ENCODE measurements at places on chromosomes 13 and 19.

DNA sequence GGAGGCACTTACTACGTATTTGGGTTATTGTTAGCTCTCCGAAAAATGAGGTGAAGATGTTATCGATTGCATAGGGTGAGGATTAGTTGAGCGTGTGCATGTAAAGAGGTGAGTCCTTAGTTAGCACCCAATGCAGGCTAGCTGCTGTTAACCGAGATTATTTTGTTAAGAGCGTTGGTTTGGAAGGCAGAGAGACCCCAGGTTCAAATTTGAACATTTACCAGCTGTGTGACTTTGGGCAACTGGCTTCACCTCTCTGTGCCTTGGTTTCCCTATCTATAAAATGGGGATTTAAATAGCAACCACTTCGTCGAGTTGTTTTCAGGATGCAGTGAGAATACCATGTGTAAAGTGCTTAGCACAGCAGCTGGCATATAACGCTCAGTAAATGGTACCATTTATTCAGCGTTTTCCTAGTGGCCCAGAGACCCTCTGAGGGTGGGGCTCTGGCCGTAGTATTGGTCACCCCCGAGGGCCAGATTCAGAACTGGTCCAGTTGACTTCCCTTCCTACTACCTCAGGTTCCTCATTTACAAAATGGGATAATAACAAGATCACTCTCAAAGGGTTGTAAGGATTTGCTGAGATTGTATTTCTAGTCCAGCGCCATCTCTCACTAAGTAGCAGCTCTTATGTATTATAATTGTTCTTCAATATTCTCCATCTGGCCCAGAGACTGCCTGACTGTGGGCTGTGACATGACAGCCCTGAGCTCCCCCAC lies 887 bp downstream of the SIPA1L3 start:
- DNase-seq, result peak; percentile 12

GRCh38 chr19:41853344-41853743 lies 6.7 kb upstream of the RPS19 start:
- DNase-seq, result no peak

DNA sequence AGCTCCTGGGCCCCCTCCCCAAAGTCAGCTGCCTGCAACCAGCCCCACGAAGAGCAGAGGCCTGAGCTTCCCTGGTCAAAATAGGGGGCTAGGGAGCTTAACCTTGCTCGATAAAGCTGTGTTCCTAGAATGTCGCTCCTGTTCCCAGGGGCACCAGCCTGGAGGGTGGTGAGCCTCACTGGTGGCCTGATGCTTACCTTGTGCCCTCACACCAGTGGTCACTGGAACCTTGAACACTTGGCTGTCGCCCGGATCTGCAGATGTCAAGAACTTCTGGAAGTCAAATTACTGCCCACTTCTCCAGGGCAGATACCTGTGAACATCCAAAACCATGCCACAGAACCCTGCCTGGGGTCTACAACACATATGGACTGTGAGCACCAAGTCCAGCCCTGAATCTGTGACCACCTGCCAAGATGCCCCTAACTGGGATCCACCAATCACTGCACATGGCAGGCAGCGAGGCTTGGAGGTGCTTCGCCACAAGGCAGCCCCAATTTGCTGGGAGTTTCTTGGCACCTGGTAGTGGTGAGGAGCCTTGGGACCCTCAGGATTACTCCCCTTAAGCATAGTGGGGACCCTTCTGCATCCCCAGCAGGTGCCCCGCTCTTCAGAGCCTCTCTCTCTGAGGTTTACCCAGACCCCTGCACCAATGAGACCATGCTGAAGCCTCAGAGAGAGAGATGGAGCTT lies 4.7 kb upstream of the CEACAM5 start:
- no peak for DNase-seq

- peak; percentile 72 for DNase-seq
Measured at GRCh38 chr19:8459520-8460270, 14.9 kb downstream of the HNRNPM start.

DNA sequence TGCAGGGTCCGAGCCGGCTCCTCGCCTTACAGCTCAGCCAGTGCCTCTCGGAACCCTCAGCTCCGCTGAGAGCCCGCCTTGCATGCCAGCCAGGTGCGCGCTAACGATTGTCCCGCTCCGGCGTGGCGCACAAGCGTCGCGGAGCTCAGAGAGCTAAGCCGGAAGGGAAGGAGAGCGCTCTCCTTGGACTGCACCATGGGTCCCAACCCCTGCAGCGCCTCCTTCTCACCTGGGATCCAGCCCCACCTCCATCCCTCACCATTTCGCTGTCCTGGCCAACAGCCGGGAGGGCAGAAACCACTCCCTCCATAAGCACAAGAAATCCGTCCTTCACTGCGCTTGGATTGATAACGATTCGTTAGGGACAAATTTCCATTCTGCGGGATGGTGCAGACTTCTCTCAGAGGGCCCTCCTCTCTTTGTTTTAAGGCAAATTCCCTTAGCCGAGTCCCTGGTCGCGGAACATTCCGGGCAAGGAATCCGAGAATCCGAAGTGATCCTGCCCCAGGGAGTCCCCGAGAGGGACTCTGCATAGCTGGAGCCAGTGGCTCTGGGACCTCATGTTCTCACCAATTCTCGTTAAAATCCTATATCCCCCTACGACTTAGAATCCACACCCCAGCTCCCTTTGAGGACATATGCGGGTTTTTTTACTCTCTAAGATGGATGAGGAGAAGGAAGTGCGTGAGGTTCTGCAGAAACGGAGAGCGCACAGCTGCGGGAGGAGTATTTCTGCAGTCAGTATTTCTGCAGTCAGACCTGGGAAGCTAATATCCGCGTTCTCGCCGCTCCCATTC lies 2.8 kb downstream of the GSX1 start:
- DNase-seq, result no peak

DNA sequence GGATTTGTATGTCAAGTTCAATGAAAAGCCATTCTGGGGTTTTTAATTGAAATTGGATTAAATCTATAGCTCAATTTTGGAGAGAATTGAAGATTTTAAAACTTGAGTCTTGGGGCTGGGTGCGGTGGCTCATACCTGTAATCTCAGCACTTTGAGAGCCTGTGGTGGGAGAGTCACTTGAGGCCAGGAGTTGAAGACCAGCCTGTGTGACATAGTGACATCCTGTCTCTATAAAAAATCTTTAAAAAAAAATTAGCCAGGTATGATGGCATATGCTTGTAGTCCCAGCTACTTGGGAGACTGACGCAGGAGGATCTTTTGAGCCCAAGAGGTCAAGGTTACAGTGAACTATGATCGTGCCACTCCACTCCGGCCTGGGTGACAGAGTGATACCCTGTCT lies 41.2 kb downstream of the VAV1 start:
- DNase-seq, result no peak

DNA sequence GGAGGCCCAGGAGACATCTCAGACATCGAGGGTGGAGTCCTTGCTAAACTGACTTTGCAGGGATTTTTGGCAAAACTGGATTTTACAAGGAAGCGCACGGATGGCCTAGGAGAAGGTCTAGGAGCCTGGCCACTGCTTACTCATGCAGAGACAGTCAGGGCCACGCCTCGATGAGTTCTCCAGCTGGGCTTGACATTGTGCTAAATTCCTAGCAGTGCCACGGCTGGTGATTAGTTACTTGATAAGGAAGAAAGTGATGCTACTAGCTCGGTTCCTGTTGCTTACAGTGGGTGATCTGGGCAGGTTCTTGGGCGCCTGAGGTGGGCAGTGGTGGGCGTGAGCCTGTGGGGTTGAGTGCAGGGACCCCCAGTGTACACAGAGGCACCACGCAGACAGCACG lies 143.4 kb downstream of the SOX1 start:
- DNase-seq, result no peak

DNA sequence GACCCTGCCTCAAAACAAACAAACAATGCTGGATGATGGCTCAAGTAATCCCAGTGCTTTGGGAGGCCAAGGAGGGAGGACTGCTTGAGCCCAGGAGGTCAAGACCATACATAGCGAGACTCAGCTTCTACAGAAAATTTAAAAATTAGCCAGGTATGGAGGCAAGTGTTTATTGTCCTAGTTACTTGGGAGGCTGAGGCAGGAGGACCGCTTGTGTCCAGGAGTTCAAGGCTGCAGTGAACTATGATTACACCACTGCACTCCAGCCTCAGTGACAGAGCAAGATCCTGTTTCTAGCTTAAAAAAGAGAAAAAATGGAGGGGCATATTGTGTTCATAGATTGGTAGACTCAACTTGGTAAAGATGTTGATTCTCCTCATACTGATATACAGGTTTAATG lies 36.2 kb downstream of the KPNA3 start:
- DNase-seq, result no peak

DNA sequence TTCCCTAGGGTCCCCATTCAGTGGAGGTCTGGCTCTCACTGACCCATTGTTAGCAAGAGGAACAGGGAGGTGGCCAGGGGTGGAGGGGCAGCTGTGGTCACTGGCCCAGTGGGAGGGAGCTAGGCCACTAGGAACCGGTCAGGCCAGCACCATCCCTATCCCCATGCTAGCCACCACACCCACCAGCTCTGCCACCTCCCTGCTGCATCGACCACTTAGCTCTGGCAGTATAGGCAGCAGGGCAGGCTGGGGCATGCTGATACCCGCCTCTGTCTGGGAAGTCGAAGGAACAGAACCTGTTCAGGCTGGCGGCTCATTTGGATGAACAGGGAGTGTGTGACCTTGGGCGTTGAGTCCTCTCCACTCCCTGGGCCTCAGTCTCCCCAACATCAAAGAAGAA lies 4.7 kb downstream of the PPP1R13L start:
- DNase-seq, result no peak

GRCh38 chr13:92716749-92717148 lies 509.9 kb upstream of the GPC6 start:
- DNase-seq, result peak; percentile 16

DNA sequence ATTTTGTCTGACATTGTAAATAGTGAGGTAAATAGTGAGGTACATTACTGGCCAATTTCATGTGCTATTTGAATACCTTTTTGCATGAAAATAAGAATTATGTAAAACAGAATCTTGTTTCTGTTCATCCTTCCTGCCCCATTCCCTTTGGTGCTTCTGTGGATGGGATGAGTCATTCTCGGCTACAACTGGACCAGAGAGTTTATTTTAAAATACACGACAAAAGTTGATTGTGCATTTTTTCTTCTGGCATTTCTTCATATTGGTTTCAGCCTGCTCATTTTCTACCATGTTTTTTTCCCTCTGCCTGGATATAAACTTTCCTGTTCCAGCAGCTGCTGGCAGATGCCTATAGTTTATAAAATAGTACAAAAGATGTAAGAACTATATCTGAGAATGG lies 107.5 kb downstream of the CYSLTR2 start:
- no peak for DNase-seq

DNA sequence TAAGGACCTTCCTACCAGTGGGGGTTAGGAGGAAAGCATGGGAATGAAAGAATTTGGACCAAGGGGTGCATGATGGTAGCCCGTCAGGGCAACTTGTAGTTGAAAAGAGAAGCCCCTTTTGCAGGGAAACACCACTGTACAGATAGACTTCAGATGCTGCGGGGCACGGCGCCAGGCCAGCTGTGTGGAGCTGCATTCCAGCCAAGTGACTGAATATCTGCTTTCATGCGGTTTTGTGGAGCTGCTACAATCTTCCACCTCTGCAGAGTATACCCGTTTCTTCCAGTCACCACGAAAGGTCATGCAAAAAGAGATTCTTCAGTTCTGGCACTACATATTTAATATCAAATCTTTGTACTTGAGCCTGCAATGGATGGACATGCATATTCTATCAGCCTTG lies 104.7 kb downstream of the RGCC start:
- DNase-seq, result peak; percentile 84

GRCh38 chr19:51644636-51645271 lies 1.9 kb downstream of the SIGLEC14 start:
- no peak for DNase-seq

- DNase-seq, result no peak
Measured at GRCh38 chr13:98992355-98992754, 14.5 kb upstream of the DOCK9 start.

- DNase-seq, result no peak
Measured at GRCh38 chr13:50522506-50522905, 321.0 kb downstream of the DLEU7 start.

GRCh38 chr13:24033527-24034302 lies 126.8 kb upstream of the SPATA13 start:
- DNase-seq, result peak; percentile 96

- no peak for DNase-seq
Measured at GRCh38 chr13:55705971-55706370, 1434.7 kb upstream of the PRR20A start.

GRCh38 chr13:61036715-61037114 lies 378.9 kb downstream of the PCDH20 start:
- DNase-seq, result no peak

DNA sequence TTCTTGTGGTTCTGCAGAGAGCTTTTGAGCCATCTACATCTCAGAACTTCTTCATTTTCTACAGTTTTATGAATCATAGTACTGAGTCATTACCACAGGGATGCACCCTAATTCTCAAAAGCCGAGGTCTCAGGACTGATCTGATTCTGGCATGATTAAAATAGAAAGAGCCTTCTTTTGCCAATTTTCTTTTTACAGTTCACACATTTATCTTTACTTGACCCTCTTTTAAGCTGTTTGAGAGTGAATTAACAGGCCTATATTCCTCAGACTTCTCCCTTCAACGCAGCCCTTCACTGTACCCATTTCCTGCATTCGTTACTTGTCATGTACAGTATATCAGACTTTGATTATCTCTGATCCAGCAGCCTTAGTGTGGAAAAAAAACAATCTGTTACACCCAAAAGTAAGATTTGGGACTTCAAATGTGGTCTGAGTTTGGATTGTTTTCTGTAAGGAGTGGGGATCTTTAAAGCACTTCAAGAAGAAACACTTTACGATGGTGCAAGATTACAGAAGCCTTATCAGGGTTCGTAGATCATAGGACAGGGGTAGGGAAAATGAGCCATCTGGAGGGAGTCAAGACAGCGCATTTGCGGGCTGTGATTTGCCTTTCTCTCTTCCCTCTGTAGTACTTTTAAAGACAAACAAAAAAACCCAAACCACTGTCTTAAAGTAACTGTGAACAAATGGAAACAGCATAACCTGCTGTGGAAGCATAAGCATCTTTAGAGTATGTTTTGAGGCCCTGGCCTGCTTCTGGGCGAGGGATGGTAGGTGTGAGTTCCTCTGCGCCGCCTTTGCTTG lies 15.3 kb upstream of the GPR183 start:
- DNase-seq, result peak; percentile 83

Measured in AG10803 (cell line).